ENCODE measurements at places on chromosomes 4 and X. TPM values are rescaled to one million over a fixed set of nuclear protein-coding genes. Genes with fewer than 3 reads are reported as not detected.

The GPR82 gene
- 0.80 TPM for total RNA-seq

The SCOC gene
- total RNA-seq: 9.4 TPM

The MTM1 gene
- total RNA-seq: 16.6 TPM

The BGN gene
- not detected for total RNA-seq

The RPS6KA6 gene
- total RNA-seq: not detected

The H2BW2 gene
- total RNA-seq: not detected

The PGRMC1 gene
- total RNA-seq: 11.5 TPM

The SCML2 gene
- 0.50 TPM for total RNA-seq

The SLC10A4 gene
- 0.19 TPM for total RNA-seq

The MAGEA4 gene
- total RNA-seq: not detected

The SUPT20HL2 gene
- total RNA-seq: not detected

The SULT1B1 gene
- 24.5 TPM for total RNA-seq

The ZNF732 gene
- total RNA-seq: not detected

The HMGB3 gene
- total RNA-seq: 1.6 TPM

The UBE2K gene
- 38.0 TPM for total RNA-seq

The SH3BGRL gene
- 108 TPM for total RNA-seq

The CLDN2 gene
- total RNA-seq: not detected

The HTT gene
- total RNA-seq: 132 TPM

The DCHS2 gene
- total RNA-seq: not detected

The HMX1 gene
- total RNA-seq: not detected

The PRPS1 gene
- 51.5 TPM for total RNA-seq

The UCP1 gene
- not detected for total RNA-seq

The UGT2B7 gene
- total RNA-seq: not detected

The CXCL1 gene
- total RNA-seq: not detected

The HPGDS gene
- not detected for total RNA-seq

The CXCL5 gene
- 1.5 TPM for total RNA-seq

The TSPAN7 gene
- not detected for total RNA-seq

The GEMIN8 gene
- total RNA-seq: 8.8 TPM

The EREG gene
- 6.4 TPM for total RNA-seq

The PNMA6F gene
- not detected for total RNA-seq

The LCORL gene
- 28.4 TPM for total RNA-seq

The TCP11X2 gene
- not detected for total RNA-seq

The PWWP3B gene
- total RNA-seq: not detected

The N4BP2 gene
- 22.4 TPM for total RNA-seq

The SSX4B gene
- total RNA-seq: not detected

The KCNE5 gene
- total RNA-seq: 0.47 TPM

The MAML3 gene
- total RNA-seq: 2.8 TPM

The DMP1 gene
- total RNA-seq: not detected

The DSPP gene
- total RNA-seq: not detected

The MTMR8 gene
- total RNA-seq: 7.9 TPM

The MSX1 gene
- not detected for total RNA-seq

All from natural killer cell (primary cell).